ENCODE measurements at places on chromosomes 2 and 18. TPM values are rescaled to one million over a fixed set of nuclear protein-coding genes. Genes with fewer than 3 reads are reported as not detected.

GRCh38 chr2:48952614-48953013, 197.1 kb upstream of the LHCGR start:
- H3K4me1 ChIP-seq: no peaks in the 10 kb centered on the region
- H3K27ac ChIP-seq: no peak overlapping the region
- H3K4me3 ChIP-seq: no peak overlapping the region
- no peaks in the 10 kb centered on the region for H3K27me3 ChIP-seq

DNA sequence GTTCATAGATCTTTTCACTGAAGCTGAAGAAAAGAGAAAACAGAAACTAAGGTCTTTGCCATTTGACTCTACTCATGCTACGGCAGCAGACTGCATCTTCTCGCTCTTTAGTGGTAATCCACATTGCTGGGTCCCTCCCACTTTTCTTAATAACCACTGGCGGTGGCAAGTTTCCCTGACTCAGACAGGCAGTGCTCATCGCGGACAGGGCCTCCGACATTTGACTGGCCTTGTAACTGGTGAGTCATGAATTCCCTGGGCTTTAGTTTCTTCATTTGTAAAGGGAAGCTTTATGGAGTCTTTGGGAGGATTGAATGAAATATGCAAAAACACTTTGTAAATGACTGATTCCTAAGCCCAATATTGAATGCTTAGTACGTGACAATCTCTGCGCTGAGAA, 238.2 kb upstream of the RBBP8 start:
- peaks cover 6% of the 10 kb centered on the region for H3K4me1 ChIP-seq
- H3K36me3 ChIP-seq: no peaks in the 10 kb centered on the region
- DNase-seq: no peak
- H3K27me3 ChIP-seq: no peaks in the 10 kb centered on the region
- no peak overlapping the region for H3K27ac ChIP-seq

GRCh38 chr18:62384610-62385097, 59.5 kb downstream of the TNFRSF11A start:
- H3K27ac ChIP-seq: no peak overlapping the region
- H3K4me3 ChIP-seq: no peak overlapping the region
- DNase-seq: no peak
- H3K36me3 ChIP-seq: no peaks in the 10 kb centered on the region
- H3K27me3 ChIP-seq: no peaks in the 10 kb centered on the region

DNA sequence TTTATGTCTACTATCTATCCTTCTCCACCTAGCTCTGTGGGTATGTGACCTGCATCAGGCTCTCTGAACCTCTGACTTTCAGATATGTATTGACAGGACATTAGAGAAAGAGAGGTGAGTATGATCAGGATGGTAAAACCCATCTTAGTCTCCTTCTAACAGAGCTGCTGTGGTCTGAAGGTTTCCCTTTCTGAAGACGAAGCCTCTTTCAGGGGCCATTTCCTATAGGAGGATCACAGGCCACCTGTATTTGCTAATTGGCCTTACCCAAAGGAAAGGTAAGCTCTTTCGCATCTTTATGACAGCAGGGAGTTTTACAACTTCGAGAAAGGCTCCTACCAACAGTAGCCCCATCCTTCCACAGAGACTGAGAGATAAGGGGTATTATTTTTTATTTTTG, 442.9 kb downstream of the KCNJ3 start:
- H3K4me3 ChIP-seq: no peak overlapping the region
- DNase-seq: no peak
- H3K36me3 ChIP-seq: no peaks in the 10 kb centered on the region
- no peak overlapping the region for H3K27ac ChIP-seq

DNA sequence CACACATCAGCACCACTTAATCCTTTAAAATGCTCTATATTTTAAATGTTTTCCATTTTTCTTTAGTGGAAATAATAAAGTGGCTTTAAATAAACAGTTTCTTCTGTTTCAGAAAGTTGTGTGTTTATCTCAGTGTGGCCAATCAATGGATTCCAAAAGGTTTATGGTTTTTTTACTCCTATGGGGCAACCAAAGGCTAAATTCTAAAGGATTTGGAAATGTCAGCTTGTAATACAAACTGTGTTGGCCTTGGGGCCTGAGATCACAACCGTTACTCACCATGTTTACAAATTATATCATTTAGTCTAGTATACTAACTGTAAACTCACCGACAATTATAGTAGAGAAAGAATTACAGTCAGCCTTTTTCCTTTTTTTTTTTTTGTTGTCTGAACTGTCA, 827.2 kb downstream of the EPHA4 start:
- H3K4me1 ChIP-seq: no peaks in the 10 kb centered on the region
- H3K27ac ChIP-seq: no peak overlapping the region
- H3K4me3 ChIP-seq: no peak overlapping the region
- no peaks in the 10 kb centered on the region for H3K36me3 ChIP-seq

The LCT gene
- 0.07 TPM for total RNA-seq

GRCh38 chr18:52844323-52844722, 504.3 kb downstream of the DCC start:
- no peak overlapping the region for H3K27ac ChIP-seq
- no peak overlapping the region for H3K4me3 ChIP-seq
- DNase-seq: no peak
- no peaks in the 10 kb centered on the region for H3K27me3 ChIP-seq

The PLEKHH2 gene
- total RNA-seq: 1.1 TPM

DNA sequence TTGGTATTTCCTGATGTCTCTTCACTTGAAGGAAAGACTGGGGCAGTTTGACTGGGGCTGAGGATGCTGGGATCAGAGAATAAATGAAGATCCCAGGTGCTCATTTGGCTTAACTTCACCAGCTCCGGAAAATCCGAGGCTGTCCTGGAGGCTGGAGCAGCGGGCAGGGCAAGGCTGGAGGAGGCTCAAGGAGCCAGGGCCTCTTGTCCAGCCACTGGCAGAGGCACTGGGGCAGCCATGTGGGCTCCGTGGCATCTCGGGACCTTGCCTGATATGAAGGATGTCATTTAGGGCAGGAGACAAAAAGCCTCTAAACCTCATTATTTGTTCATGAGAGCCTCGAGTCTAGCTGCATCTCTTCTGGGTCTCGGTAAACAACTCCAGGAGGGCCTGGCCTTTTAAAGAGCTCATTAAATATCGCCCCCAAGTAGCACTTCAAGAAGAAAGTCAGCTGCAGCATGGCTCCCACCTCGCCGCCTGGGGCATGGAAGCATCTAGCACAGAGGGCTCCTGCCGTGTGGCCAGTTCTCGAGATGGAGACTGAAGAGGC, 13.5 kb upstream of the GPR55 start:
- DNase-seq: no peak
- H3K27me3 ChIP-seq: no peaks in the 10 kb centered on the region
- no peak overlapping the region for H3K4me3 ChIP-seq

The SDC1 gene
- 4.0 TPM for total RNA-seq

The TEKT4 gene
- not detected for total RNA-seq

The VWC2L gene
- not detected for total RNA-seq

All from endothelial cell of umbilical vein (primary cell).